Amygdala (tissue), 56 donors: ENCODE measurements at places on chromosomes 5 and 9.
A peak's percentile ranks its signal among the peaks of the same experiment; 100 is the strongest.

DNA sequence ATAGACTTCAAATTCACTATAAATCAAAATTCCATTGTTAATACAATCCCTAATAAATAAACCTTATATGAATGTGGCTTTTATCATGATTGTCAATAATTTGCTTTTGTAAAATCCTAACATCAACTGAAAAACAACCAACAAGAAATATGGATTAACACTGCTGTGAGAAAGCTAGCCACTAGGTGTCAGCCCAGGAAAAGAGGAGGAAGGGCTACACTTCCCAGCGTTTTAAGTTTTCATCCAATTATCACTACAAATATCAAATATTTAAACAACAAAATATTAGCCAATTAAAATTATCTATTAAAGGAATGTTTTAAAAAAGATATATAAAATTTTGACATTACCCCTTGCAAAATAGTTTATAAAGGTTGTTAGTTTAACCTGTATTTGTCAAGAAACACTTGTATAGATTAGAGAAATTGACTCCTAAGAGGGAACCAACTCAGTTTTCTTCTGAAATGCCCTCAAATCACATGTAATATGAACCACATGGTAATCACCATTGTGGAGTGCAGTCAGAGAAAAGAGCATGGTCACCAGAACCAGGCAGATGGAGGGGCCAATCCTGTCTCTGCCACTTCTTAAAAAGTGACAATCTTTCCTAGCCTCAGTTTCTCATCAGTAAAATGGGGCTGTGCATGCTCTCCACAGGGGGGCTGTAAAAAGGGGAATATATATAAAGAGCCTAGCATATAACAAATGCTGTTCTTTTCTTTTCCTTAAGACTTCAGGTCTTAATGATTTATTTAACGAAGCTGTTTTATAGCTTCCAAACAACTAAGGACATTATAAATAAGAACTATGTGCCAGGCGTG lies 188.2 kb downstream of the CRB2 start:
- no peak for DNase-seq

GRCh38 chr5:126686451-126687126 lies 85.8 kb downstream of the PHAX start:
- no peak for DNase-seq

GRCh38 chr9:13351778-13352386 lies 72.4 kb upstream of the MPDZ start:
- no peak for DNase-seq

DNA sequence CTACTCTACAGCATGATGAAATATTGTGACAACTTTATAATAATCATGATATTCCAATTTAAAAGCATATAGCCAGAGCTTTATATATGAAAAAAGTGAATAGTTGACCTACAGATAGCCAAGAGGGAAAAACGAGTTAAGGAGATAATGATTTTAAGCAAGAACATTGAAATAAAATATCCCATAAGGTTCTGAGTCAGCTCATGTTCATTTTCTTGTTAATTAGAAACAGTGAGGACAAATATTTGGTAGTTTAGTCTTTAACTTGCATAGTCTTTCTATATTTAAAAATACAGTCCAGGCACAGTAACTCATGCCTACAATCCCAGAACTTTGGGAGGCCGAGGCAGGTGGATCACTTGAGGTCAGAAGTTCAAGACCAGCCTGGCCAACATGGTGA lies 55.8 kb upstream of the CDH6 start:
- no peak for DNase-seq

GRCh38 chr5:124053340-124053739 lies 541.4 kb downstream of the CSNK1G3 start:
- no peak for DNase-seq

DNA sequence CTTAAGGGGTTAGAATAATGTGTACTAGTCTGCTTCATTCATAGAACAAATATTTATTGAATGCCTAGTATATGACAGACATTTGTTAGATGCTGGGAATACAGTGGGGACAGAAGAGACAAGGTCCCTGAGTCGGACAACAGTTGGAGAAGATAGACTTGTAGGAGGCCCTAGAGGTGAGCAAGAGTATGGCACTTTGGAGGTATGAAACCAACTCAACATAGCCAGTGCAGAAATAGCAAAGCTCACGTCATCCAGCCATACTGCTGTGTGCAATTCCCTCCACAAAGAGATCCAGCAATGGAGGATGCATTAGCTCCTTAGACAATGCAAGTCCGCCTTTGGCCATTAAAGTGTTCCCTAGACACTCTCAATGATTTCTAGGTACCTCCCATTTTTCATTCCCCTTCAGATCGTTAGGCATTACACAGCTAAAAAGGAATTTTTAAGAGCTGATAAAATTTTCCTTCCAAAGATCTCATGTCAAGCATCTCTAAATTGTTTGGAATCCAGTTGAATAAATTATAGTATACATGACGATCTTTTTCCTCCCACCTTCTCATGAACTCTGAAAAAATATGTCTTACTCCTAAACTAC lies 1949.6 kb upstream of the WWC1 start:
- DNase-seq = no peak

- DNase-seq = no peak
Measured at GRCh38 chr9:31908891-31909480, 475.5 kb upstream of the ACO1 start.

DNA sequence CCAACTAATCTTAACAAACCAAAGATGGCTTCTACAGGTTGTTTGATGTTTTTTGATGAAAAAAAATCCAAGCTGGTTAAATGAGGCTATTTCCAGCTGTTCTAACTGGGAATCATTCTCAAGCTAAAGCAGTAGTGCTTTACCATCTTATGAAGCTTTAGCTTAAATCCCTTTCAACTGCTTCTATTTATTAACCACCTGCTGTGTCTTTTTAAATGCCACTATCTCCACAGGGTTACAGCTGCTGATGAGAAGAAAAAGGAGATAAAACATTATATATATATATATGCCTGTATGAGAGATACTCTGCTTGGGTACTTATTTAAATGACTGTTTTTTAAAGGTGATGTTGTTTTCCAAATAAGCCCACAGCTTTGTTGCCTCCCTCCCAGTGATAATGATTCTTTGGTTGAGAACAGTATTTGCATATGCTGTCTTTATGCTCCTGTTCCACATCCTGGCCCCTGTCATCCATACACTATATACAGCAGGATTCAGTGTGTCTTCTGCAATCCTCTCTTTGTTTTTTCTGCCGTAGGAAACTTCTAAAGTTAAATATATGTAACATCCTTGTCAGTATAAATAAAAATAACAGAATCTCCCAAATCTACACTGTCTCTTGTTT lies 164.0 kb downstream of the PAM start:
- no peak for DNase-seq

- DNase-seq = no peak
Measured at GRCh38 chr9:758146-758545, 83.4 kb upstream of the DMRT1 start.

DNA sequence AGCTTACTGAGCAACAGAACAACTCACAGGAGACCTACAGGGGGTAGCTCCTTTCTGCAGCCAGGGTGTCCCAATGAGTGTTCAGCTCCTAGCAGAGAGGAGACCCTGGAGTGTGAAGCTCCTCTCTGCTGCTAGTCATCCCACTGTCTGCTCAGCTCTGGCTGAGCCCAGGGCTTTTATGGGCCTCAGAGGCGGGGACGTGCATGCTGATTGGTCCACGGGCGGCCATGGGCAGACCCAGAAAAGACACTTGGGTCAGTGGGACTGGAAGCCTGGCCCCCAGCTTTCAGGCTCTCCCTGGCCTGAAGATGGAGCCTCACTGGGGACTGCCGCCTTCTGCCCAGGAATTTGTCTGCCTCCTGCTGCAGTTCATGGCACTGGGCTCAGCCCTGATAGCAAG lies 40.6 kb downstream of the TSPAN17 start:
- DNase-seq = no peak

- DNase-seq = no peak
Measured at GRCh38 chr9:73437758-73438157, 286.1 kb downstream of the ANXA1 start.

GRCh38 chr5:10017786-10018185 lies 231.9 kb downstream of the ATPSCKMT start:
- DNase-seq = no peak

DNA sequence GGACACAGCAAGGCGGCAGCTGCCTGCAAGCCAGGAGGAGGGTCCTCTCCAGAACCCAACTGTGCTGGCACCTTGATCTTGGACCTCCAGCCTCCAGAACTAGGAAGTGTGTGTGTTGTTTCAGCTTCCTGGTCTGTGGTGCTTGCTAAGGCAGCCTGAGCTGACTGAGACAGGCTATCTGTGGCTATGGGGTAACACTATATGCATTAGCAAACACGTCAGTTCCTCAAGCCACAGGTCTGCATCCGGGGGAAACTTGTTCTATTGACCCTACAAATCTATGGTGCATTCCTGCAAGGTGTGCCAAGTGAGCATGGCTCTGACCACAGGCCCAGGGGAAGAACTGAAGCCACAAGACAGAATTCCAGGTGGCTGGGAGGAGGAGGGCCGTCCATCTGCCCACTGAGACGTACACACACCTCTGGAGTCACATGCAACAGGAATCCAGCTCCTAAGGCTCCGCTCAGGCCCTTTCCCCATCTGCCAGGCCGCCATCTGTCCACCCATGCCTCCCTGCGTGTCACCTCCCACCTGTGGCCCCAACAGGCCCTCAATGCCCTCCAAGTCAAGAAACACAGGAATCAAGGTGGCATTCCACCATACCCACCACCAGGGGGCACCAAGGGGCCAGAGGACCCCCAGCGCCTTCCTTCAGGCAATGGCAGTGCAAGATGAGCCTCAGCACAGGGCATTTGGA lies 174.9 kb downstream of the ROR2 start:
- peak; percentile 37 for DNase-seq

DNA sequence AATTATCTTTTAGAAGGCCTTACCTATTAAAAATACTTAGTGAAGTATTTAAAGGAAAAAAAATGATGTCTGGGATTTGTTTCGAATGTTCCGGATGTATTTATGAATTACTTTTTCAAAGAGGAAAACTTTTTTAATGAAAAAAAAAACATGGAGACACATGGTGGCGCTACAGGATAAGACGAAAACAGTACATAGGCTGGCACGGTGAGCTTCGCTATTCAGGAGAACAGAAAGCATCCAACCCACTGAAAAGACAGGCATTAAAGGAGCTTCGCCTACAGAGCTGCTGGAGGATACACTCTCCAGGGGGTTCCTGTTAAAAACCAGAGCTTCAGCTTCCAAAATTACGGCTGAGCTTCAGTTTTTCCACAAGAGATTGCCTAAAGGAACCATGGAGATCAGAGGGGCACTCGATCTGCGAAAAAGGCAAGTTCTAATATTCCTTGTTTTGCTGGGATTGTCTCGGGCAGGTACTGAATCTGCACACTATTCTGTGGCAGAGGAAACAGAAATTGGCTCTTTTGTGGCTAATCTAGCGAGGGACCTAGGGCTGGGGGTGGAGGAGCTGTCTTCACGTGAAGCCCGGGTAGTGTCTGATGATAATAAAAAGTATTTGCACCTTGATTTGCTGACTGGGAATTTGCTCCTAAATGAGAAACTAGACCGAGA lies at the start of gene PCDHB14:
TSS of gene PCDHB14 (plus strand) at position 232 of the 672 bp plus-strand sequence. CDS start at position 395, 163 bp downstream.
- no peak for DNase-seq

GRCh38 chr5:68968429-68968828 lies 125.4 kb upstream of the SLC30A5 start:
- no peak for DNase-seq

DNA sequence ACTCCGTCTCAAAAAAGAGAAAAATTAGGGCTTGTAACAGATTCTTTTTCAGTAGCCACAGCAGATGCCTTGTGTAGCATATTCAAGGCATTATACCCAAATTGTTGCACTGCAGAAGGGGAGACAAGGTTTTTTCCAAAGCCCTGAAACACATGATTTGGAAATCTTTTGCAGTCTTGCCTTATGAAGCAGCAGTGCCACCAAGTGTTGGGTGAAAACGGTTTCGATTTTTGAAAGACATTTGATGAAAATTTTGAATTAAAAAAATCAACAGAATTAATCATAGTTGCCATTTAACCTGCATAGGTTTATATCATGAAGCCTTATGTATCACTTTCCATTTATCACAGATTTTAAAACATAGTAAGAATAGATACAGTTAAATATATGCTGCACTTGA lies 479.5 kb downstream of the TAF11L14 start:
- no peak for DNase-seq

- no peak for DNase-seq
Measured at GRCh38 chr5:160251406-160252155, 22.3 kb downstream of the FABP6 start.

GRCh38 chr9:69577123-69577522 lies 95.0 kb downstream of the APBA1 start:
- no peak for DNase-seq

- no peak for DNase-seq
Measured at GRCh38 chr5:125634216-125634835, 788.9 kb upstream of the GRAMD2B start.

DNA sequence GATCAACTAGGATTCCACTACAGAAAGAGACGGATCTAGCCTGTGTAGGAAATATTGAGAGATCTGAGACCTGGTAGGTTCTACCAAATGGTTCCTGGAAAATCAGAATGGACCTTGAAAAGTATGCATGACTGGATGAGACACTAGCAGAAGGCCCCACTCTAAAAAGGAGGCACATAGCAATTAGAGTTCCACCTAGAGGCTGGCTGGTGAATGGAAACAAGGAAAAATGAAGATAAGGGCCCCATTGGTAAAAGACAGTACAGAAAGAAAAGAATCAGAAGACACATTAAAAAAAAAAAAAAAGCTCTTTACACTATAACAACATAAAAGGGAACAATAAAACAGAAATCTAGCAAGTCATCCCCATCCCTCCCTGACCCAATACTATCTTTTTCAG lies 518.5 kb downstream of the NR2F1-AS1 start:
- DNase-seq = no peak

- no peak for DNase-seq
Measured at GRCh38 chr5:90997082-90997481, 386.0 kb downstream of the ARRDC3 start.

GRCh38 chr5:21574961-21575360 lies 1278.2 kb downstream of the CDH12 start:
- no peak for DNase-seq

DNA sequence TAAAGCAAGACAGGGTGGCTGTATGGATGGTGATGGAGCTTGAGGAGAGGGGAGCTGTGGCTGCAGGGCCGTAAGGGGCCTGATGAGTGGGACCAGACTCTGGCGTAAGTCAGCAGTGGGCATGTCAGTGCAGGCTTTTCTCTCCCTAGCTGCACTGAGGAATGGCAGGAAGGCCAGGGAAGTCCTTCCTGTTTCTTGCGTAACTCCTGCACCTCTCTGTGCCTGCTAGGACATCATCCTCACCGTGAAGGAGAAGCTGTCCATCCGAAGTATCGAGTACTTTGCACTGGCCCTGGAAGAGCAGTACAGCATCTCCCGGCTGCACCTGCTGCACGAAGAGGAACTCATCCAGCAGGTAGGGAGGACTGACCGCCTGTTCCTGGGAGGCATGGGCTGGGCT lies 24.1 kb upstream of the TRMT10B start:
- DNase-seq = no peak

DNA sequence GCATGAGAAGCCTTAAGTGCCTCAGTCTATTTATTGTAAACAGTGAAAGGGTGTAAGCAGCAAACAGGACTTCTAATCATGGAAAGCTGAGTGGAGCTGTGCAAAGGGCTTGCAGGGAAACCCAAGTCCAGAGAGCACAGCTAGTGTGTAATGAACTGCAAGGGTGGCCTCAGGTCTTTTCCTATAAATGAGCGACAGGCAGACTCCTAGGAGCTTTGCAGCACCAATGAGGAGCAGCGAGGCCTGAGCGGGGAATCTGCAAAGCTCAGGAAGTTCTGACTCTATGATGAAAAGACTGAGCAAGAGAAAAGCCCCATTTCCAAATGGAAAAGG lies 250.1 kb upstream of the MAP3K1 start:
- DNase-seq = no peak

GRCh38 chr9:89358376-89358916 lies 40.1 kb downstream of the SECISBP2 start:
- no peak for DNase-seq
